T follicular helper cell (primary cell): ENCODE measurements at places on chromosomes 5 and 9.

- no peak for DNase-seq
Observed at GRCh38 chr5:174282391-174282790, 236.9 kb downstream of the NSG2 start.

- no peak for DNase-seq
Observed at GRCh38 chr5:137034764-137035479, 464.2 kb downstream of the SPOCK1 start.

- peak; percentile 61 for DNase-seq
Observed at GRCh38 chr5:56829137-56829908, 14.0 kb downstream of the MAP3K1 start.

GRCh38 chr9:105138306-105138801 is 106.1 kb upstream of the SLC44A1 start:
- no peak for DNase-seq

- DNase-seq, result no peak
Observed at GRCh38 chr5:139376364-139376763, 6.7 kb downstream of the SLC23A1 start.

DNA sequence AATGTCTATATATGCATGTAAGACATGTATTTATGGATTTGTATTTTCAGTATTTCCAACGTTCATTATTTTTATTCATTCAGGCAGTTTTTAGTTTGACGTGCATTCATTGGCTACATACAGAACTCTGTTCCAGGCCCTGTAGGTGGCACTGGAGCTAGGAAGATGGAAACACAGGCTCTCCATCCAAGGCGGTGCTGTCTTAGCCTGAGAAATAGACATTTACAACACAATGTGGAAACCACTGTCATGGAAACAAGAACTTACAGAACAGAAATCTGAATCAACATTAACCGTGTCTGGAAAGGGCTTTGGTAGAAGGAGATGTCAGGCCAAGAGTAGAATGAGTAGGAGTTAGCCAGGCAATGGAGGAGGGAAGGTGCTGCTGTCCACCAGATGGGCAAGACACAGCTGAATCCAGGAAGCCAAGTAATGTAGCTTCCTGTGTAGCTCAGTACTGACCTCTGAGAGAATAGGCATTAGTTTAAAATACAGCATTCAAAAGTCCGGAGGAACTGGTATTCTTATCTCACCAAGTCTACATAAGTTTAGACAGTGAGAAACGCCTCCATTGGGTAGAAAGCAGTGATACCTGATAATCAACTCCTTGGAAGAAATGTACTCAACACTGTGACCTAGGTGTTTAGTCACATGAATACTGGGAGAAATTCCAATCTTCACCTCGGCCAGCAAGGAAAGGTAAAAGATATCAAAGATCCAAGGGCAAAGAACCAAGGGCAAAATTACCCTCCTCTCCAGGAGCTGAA is 388.6 kb upstream of the CDH6 start:
- DNase-seq, result no peak

DNA sequence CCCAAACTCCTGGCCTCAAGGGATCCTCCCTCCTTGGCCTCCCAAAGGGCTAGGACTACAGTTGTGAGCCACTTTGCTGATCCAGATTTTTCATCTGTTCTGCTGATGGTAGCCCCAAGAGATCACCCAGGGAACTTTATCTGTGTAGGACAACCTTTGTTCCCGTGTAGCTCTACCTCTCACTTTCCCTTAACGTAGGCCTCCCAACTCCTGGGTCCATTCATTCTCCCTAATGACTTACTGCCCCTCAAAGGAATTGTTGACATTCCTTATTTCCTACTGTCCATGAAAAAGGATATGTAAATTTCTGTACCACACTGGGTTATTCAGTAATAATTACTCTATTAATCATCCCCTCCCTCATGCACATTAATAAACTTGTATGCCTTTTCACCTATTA is 51.0 kb upstream of the PHF24 start:
- DNase-seq, result no peak

GRCh38 chr5:127739807-127740384 is 36.7 kb downstream of the CCDC192 start:
- no peak for DNase-seq

DNA sequence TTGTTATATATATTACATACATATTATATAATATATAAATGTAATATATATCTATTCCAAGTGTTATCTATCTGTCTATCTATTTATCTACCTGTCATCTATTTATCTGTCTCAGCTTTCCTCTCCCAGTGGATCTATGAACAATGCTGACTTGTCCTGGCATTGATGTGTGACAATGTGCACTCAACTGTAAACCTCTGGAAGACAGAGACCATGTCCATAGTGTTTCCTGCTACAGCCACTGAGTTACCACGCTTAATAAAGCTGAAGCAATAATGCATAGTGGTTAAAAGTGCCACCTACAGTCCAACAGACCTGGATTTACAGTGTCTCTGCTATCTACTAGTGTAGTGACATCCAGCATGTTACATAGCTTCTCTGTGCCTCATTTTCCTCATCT is 57.2 kb upstream of the TMED7 start:
- no peak for DNase-seq

DNA sequence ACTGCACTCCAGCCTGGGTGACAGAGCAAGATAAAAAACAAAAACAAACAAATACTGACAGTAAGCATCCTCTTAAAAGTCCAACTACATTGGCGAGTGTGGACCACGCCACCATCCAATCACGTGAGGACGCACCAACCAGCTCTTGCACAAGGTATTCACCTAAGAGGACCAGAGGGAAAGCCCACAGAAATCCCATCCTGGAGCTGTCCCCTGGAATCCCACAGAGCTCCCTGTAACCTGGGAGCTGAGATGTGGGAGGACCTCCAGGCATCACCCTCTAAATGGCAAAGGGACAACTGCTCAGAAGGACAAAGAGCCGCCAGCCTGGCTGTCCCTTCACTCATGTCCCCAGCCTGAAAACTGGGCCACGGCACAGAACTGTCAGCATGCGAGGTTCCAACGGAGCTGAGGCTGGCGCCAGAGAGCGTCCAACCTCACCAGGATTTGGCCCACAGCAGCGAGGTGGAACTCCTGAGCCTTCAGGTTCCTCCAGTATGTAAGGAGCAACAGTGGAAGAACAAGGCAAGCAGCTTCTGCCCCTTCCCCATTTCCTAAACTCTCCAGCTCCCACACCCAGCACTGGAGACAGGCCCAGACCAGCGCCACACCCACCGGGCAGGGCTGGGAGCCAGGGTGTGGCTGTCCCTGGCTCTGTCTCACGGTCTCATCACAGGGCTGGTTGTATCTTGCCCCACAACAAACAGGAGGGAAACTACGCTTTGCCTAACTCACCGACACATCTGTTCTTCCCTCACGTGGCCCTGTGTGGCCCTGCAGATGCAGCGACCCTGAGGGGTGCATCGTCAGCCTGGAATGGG is 15.2 kb downstream of the IPPK start:
- no peak for DNase-seq

- no peak for DNase-seq
Observed at GRCh38 chr5:95963650-95964410, 2.2 kb upstream of the ELL2 start.
